ENCODE measurements at places on chromosomes 13 and 19. TPM values are rescaled to one million over a fixed set of nuclear protein-coding genes. Genes with fewer than 3 reads are reported as not detected.

The SYT5 gene
- not detected for total RNA-seq

The IGFL3 gene
- not detected for total RNA-seq

The ZNF442 gene
- 0.61 TPM for total RNA-seq

The IL17D gene
- 0.76 TPM for total RNA-seq

The FGF14 gene
- not detected for total RNA-seq

The ERF gene
- total RNA-seq = 44.8 TPM

The CYP4F3 gene
- total RNA-seq = 0.95 TPM

The CYP2A7 gene
- total RNA-seq = not detected

The CCL25 gene
- not detected for total RNA-seq
